ENCODE measurements at places on chromosomes 13 and 19.

- DNase-seq = no peak
Measured at GRCh38 chr19:13980340-13980739, 25.8 kb downstream of the RFX1 start.

GRCh38 chr13:43482026-43482425 lies 304.7 kb downstream of the ENOX1 start:
- no peak for DNase-seq

- no peak for DNase-seq
Measured at GRCh38 chr13:39462428-39462827, 140.6 kb downstream of the LHFPL6 start.

GRCh38 chr13:46648166-46648607 lies 95.2 kb downstream of the LRCH1 start:
- no peak for DNase-seq

DNA sequence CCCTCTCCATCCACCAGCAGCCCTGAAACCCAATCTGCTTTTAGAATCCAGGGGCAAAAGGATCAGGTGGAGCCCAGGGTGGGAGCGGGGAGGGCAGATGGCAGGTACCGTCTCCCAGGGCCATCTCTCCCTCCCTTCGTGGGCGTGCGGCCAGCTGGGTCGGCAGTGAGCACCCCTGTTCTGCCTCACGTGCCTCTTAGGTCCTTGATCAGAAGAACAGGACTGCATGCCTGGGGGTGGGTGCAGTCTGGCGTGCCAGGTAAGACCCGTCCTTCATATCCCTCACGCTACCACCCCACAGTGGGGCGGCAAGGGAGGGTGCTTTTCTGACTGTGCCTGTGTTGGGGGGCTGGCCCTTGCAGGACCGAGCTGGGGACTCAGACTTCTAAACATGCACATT lies 2.0 kb downstream of the SLC8A2 start:
- DNase-seq = no peak

DNA sequence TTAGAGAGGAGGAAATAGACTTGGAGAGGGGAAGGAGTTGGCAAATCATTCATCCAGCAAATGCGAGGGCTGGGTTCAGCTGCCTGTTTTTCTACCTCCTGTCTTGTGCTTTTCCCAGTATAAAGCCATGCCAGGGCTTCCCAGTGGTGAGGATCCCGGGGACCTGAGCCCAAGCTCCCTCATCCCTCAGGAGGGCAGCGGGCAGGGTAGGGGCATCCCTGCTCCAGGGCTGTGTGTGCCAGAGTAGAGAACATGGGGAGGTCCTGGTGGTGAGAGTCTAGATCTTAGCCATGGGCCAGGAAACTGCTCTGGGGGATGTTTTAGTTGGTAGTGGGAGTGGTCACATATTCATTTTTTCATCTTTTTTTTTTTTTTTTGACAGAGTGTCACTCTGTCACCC lies 43.6 kb downstream of the GPR12 start:
- DNase-seq = no peak

DNA sequence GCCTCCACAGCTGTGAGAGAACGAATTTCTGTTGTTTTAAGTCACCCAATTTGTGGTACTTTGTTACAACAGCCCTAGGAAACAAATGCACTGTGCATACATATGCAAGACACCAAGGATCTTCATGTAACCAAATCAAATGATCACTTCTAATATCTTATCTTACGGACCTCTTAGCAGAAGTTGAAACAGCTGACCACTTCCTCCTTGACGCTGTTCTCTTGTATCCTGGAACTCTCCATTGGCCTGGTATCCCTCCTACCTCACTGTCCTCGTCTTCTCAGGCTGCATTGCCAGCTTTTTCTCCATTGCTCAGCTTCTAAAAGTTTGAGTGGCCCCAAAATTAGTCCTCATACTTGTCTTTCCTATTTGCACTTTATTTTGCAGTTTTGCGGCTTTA lies 200.4 kb downstream of the DLEU7 start:
- DNase-seq = no peak

GRCh38 chr19:19064811-19065745 lies 1.3 kb downstream of the SLC25A42 start:
- no peak for DNase-seq

- no peak for DNase-seq
Measured at GRCh38 chr13:50247223-50247622, 232.0 kb downstream of the KCNRG start.

DNA sequence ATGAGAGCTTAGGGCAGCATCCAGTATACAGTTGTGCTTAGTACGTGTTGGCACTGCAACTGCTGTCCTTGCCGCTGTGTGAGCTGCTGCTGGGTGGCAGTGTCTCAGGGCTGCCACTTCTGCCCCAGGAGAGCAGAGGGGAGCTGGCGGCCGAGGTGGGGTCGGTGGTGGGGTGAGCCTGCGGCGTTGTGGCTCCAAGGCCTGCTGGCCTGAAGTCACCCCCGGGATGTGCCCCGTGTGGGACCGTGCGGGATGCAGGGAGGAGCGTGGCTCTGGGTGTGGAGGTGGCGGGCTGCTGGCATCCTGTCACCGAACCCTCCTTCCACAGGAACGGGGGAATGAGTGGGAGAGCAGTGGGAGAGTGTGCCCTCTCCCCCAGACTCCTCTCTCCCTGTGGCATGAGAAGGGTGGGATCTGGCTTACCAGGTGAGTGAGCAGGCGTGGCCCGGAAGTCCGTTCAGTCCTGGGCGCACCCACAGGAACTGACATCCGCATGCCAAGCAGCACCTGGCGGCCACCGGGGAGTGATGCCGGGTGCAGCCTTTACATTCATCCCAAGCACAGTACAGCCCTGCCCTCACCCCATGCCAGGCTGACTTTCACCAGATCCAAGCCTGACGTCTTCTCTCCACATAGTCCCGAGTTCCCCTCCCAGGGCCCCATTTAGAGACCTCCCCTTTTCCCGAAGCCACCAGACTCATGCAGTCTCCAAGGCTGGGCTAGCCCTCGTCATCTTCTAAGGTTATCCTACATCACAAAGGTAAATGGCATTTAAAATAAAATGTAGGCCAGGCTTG lies 26.6 kb downstream of the MCF2L start:
- DNase-seq = no peak

GRCh38 chr13:37640499-37640898 lies 41.9 kb upstream of the POSTN start:
- DNase-seq = no peak

DNA sequence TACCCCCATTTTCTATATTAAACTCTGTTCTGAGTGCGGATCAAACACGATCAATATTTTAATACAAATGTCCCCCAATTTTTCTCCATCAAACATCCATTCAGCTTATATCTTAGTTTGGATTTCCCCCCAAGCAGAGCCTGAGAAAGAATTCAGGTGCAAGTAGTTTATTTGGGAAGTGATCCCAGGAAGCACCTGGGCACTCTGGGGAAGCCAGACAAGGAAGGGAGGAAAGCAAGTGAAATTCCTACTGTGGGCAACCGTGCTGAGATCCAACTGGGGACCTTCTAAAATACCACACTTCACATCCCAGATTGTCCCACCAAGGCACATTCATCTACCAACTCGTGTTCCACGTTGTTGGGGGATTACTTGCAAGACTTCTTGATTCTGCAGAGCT lies 323.4 kb upstream of the NBEA start:
- no peak for DNase-seq

DNA sequence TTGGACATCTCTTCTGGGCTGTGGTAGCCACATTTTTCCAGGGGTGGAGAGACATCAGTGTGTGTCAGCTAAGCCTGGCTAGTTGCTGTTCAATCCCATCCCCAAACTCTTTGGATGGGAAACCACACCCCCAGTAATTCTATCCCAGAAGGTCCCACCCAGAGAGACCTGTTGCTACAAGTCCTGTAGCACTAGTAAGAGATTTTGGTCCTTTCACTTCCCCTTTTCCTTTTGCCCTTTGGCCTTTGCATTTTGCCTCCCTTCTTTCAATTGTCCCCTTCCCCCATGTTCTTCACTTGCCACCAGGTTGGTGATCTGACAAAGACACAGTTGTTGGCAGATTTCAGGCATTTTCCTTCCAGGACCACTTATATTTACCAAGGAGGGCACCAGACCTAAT lies 3.8 kb downstream of the CBY2 start:
- DNase-seq = no peak

DNA sequence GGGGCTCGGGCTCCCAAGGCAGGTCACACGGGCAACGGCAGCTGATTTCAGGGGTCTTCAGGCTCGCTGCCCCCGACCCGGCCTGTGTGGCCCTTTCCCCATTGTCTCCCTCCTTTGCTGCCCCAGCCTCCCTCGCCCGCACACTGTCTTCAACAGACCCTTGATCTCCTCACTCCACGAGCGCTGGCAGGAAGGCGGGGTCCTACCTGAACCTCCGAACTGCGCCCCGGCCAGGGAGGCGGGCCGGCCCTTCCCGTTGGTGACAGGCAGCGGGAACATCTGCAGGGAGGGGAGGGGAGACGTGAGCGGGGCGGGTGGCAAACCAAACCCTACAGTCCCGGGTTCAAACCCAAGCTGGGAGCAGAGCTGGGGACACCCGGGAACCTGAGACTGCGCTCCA lies 6.3 kb downstream of the TCF3 start:
- DNase-seq = no peak

DNA sequence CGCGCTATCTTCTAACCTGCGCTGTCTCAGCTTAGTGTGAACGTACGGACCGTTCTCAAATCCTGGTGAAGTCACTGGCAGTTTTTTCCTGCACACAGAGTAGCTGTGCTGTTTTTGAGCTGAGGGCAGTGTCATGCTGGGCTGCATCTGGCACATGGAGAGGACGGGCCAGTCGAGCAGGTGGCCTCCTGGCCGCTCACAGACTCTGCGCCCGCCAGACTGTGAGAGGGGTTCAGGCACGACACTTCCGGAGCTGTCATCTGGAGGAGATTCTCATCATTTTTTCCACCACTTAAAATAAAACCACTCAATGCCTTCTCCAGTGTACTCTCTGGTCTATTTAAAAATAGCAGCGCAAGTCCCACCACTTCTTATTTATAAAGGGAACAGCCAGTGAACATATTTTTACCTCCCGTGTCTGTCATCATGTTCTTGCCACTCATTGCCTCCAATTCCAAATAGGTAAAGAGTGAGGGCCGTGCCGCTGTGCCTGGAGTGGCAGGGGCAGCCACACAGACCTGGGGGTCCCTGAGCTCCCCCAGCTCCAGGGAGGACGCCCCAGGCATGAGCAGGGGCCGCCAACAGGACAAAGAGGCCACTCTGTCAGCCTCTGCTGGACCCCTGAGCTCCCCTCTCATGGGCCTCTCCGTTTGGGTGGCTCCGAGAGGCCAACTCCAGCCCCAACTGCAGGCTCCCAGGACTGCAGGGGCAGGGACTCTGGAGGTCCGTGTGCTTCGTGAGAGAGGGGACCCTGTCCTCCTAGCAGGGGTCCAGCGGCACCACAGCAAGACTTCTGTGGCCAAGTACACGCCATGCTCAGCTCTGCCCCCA lies 36.9 kb upstream of the GRTP1 start:
- no peak for DNase-seq

DNA sequence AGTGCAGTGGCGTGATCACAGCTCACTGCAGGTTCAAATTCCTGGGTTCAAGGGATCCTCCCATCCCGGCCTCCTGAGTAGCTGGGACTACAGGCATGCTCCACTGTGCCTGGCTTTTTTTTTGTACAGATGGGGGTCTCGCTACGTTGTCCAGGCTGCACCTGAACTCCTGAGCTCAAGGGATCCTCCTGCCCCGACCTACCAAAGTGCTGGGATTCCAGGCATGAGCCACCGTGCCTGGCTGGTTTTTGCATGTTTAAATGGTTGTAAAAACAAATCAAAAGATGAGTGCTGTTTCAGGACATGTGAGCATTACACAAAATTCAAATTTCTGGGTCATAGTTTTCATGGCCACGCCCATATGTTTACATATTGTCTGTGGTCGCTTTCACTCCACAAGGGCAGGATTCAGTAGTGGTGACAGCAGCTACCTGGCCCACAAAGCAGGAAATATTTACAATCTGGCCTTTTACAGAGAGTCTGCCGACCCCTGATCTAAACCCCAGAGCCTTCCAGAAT lies 5.3 kb downstream of the MATK start:
- DNase-seq = no peak

GRCh38 chr13:108574856-108575255 lies 54.6 kb upstream of the MYO16 start:
- no peak for DNase-seq

GRCh38 chr13:40389081-40389641 lies 277.3 kb downstream of the FOXO1 start:
- no peak for DNase-seq

DNA sequence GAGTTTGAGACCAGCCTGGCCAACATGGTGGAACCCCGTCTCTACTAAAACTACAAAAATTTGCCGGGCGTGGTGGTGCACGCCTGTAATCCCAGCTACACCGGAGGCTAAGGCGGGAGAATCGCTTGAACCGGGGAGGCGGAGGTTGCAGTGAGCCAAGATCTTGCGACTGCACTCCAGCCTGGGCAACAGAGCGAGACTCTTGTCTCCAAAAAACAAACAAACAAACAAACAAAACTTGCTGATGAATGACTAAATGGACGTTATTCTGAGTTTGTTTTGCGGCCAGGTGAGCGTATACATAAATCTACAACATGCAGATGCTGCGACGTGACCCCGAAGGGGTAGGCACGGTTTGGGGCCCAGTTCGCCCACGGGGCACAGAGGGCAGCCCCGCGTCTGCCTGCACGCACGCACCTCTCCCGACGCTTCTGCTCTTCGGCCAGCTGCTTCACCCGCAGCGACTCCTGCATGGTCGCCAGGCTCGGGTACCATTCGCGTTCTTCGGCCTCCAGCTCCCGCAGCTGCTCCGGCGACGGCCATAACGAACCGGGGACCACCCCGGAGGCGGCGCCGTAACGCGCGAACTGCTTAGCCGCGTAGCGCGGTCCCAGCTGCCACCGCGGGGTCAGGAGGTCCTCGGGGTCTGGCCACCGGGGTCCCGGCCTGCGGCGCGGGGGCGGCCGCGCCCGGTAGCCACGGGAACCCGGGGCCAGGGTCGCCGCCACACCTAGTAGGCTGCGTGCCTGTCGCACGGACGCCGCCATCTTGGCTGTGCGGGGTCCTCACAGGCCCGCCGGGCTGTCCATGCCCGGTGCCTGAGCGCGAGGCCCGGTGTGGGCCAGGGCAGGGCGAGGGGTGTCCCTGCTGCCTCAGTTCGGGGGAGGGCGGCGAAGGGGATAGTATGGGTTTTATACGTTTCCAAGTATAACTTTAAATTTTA lies at the start of gene GADD45GIP1:
Gene GADD45GIP1, minus strand, starts transcription at position 778 of the 943 bp plus-strand sequence. Its CDS starts 11 bp downstream, at position 767.
- no peak for DNase-seq

GRCh38 chr13:40334031-40334430 lies 332.4 kb downstream of the FOXO1 start:
- DNase-seq = no peak

DNA sequence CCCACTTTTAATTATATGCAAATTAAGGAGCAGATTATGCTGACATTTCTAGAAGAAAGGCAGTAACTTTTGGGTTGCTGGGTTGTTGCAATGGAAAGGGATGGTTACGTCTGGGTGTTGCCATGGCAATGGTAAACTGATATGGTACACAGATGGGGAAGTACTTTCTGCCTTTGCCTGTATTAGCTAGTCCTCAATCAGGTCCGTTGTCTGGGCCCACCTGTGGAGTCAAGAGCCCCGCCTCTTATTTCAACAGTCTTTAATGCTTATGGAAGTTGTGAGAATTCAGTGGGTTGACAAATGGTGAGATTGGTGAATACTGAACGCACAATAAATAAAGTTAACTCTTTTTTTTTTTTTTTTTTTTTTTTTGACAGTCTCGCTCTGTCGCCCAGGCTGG lies 30.6 kb upstream of the DPP9 start:
- no peak for DNase-seq

Measured in omental fat pad (tissue), 4 donors.